ENCODE measurements at places on chromosomes 11 and 22.

- no peak for DNase-seq
These were observed 26.5 kb upstream of the SUSD2 start for GRCh38 chr22:24154826-24155225.

GRCh38 chr22:49021131-49021925 is 806.3 kb downstream of the BRD1 start:
- DNase-seq = no peak

- DNase-seq = no peak
These were observed 28.5 kb upstream of the DDX6 start for GRCh38 chr11:118819334-118820024.

- DNase-seq = no peak
These were observed 2.7 kb upstream of the POLDIP3 start for GRCh38 chr22:42617155-42617983.

DNA sequence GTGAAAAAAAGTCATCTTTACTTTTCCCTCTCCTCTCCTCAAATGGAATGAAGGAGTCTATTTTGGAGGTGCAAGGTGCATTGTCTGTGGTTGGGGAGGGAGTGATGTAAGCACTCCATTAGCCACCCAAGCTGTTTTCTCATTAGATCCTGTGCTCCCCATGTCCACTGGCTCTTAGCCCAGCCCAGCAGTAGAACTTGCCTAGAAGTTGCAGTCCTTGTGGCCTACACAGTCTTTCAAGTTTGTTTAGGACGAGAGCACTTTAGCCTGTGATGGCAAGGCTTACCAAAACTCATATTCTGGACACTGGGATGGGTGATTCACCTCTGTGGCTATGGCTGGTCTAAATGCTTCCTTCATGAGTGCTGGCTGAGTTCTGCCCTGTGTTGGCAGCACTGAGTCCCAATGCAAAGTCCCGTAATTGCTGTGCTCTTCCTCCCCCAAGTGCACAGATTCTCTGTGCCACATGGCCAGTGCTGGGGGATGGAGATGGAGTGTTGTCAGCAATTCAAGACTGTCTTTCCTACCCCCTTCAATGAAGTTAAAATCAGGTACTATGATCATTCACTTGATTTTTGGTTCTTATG is 15.8 kb downstream of the SLC22A25 start:
- DNase-seq = no peak

GRCh38 chr11:6096417-6096816 is 11.1 kb upstream of the OR56B4 start:
- DNase-seq = no peak

DNA sequence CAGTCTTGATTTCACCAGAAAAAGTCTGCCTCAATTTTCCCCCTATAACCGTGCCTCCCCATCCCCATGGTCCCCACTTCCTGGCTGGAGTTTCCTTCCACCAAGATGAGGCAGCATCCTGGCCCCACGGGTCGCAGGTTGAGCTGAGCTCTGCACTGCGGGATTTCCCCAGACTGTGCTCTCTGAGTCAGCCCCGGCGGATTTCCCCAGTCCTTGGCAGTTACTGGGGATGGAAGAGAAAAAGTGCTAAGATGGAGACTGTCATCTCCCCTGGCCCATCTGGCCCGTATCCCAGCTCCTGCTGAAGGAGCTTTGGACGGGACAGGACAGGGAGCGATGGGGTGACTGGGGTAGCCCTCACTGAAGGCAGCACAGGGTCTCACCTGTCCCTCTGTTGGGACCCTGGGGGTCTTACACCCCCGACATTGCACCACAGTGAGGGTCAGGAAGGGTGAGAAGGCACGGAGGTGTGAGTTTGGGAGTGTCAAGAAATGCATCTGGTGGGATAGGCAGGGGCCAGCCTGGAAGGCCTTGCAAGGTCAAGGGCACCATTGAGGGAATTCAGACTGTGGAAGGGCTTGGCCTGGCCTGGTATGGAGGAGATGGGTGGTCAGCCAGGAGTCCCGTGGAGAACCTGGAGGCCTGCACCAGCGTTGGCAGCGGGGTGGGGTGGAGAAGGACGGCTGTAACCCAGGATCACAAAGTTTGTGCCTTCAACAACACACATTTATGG is 36.5 kb downstream of the NADSYN1 start:
- peak; percentile 83 for DNase-seq

DNA sequence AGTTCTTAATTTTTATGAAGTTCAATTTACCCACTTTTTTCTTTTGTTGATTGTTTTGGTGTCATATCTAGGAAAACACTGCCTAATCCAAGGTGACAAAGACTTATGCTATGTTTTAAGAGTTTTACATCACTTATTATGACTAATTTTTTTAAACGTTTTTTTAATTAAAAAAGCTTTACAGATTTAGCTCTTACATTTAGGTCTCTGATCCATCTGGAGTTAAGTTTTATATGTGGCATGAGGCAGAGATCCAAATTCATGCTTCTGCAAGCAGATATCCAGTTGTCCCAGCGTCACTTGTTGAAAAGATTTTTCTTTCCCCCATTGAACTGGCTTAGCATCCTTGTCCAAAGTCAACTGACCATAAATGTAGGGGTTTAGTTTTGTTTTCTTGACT is 72.6 kb downstream of the PACSIN2 start:
- no peak for DNase-seq

DNA sequence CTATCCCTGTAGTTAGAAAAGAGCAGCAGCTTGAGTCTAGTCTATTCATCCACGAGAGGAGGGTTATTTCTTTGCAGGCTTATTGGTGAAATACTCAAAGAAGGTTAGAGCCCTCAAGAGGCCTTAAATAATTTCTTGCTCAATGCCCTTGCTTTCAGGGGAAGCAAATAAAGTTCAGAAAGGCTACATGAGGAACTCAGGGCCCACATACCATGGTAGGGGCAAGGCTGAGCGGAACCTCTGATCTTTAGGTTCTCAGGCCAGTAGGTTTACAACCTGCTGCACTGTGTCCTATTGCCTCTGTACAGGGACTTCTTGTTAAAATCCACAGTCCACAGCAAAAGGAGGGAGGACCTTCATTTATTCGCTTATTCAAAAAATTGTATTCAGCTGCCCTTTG is 101.7 kb downstream of the ADAMTS15 start:
- DNase-seq = no peak

DNA sequence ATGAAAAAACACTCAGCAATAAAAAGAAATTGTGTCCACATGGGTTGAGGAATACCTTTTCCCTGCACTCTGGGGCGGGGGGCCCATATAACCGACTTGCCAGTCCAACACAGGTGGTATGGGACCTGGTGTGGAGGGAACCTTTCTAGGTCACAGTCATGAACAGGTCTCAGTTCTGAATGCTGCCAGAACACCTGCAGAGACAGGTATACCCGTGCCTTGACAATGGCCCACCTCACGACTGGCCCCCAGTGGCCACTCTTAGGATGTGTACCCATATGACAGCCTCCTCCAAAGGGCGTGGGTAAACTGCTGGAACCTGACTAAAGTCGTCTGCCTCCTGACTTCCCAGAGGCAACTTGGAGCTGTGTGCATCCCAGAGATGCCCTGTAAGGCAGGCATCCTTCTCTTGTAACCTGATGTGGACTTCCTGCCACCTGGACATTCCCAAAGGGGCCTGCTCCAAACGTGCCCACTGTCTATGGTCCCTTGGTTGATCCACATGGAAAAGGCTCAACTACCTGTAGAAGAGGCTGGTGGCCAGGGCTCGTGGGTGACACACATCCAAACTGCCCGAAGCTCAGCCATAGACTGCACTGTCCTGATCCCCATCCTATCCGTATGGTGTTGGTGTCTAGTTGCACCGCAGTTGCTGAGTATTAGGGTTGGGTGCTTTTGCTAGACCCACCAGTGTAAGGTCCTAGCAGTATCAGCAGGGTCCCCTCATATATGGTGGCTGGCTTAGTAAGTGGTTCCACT is 859.3 kb downstream of the BRD1 start:
- no peak for DNase-seq

DNA sequence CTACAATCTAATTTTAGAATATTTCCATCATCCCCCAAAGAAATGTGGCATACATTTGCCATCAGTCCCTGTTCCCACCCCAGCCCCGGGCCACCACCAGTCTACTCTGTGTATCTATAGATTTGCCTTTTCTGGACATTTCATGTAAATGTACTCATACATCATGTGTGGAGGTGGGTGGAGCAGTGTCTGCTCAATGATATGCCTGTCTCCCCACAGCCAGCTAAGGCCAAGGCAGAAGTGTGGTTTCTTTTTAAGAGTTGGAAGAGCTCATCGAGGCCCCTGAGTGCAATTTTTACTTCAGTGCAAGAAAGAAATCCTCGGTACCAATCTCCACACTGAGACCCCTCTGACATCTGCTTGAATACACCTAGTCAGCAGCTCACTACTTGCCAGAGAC is 80.5 kb downstream of the TP53I11 start:
- no peak for DNase-seq

DNA sequence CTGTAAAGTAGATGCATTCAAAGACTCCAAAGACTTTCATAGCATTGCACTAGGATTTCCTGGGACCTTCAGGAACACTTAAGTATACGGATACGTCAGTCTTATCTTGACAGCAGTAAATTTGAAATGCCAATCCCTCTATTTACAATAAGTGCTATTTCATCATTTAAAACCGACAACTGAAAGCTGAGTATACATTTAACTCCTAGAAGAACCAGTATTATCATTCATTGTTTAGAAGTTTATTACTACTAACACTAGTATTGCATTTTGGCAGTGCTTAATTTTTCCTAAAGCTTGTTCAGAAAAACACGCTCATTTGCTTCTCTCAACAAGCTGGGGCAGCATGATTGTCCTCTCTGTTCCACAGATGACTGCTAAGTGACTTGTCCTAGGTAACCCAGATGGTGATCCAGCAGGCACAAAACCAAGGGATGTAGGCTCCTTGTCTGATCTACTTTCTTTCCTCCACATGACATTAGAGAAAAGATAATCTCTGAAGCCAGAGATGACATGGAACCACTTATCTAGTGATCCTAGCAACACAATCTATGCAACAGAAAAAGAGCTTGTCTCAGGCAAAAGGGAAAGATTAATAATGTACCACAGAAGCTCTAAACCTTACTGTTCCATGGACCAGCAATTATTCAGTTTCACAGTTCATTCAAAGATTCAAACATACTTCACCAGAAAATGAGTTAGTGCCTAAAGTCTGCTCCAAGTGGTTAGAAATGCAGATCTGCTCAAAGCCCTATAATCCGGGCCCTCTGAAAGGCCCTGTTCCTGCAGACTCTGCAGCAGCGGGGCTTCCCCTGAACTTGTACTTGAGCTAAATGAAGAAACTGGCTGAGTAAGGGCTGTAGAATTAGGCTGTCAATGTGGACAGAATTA is 5.2 kb downstream of the MAML2 start:
- DNase-seq = peak; percentile 55

GRCh38 chr22:37545703-37546436 is 14.4 kb upstream of the CDC42EP1 start:
- no peak for DNase-seq

GRCh38 chr22:44129619-44129976 is 51.1 kb upstream of the PARVG start:
- DNase-seq = no peak

GRCh38 chr11:19892876-19893275 is 180.2 kb downstream of the NAV2 start:
- DNase-seq = no peak

GRCh38 chr22:37044634-37045625 is 6.6 kb upstream of the KCTD17 start:
- no peak for DNase-seq

GRCh38 chr11:73564903-73565302 is 33.0 kb downstream of the FAM168A start:
- no peak for DNase-seq

DNA sequence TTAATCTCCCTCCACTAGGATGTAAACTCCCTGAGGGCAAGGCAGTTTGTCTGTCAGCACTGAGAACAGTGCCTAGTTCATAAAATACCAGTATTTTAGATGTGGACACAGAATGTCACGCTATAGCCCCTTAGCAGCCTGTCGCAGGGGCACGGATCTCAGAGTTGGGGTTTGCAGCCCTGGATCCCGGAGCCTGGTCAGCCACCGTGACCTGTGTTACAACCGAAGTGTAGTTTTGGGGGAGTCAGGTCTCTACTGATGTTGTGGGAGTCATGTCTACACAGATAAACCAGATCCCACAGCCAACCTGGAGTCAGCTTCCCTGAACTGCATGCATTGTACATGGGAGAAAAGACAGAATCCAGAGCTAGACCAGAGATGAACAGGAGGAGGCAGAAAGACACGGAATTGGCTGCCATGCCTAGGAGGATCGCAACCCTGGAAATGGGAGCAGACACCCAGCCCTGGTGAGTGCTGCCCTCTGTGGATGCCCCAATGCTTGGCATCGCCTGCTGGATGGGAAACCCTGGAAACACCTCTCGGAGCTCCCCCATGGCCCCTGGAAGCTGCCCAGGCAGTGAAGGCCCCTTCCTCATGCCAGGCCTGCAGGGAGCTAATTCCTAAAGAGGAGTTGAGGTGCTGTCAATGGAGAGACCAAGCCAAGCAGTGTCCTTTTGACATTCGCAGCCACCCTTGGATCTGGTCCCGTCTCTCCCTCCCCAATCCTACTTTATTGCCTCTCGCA is 851.3 kb downstream of the TBC1D22A start:
- DNase-seq = no peak

DNA sequence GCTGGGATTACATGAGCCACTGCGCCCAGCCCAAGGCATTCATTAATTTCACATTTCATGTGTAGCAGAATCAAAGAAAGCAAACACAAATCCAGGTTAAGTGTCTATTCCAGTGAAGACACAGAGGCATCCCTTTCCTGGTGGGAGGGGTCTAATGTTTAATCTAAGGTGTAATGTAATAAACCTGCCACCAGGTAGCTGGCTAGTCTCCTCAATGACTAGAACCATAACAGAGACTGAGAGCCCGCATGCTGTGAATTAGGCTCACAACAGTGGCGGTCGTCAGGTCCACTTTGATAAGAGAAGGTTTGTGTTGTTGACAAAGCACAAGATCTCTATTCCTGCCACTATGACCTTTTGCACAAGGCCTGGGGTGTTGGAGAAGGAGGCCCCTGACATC is 64.2 kb upstream of the ADA2 start:
- no peak for DNase-seq

GRCh38 chr22:24587251-24587650 is 5.6 kb downstream of the LRRC75B start:
- DNase-seq = no peak

- no peak for DNase-seq
These were observed 99.1 kb downstream of the CSNK2A3 start for GRCh38 chr11:11253995-11254394.

- no peak for DNase-seq
These were observed 1090.8 kb downstream of the BRD1 start for GRCh38 chr22:48736593-48737460.

DNA sequence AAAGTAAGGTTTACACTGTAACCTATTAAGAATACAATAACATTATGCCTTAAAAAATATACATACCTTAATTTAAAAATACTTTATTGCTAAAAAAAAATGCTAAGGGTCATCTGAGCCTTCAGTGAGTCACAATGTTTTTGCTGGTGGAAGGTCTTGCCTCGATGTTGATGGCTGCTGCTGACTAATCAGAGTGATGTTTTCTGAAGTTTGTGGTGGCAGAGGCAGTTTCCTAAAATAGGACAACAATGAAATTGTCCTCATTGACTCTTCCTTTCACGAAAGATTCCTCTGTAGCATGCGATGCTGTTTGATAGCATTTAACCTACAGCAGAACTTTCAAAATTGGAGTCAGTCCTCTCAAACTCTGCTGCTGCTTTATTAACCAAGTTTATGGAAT is 97.6 kb downstream of the FAT3 start:
- DNase-seq = no peak

Measured in GM20000 (cell line).